ENCODE measurements at places on chromosomes 4 and X. TPM values are rescaled to one million over a fixed set of nuclear protein-coding genes. Genes with fewer than 3 reads are reported as not detected.

DNA sequence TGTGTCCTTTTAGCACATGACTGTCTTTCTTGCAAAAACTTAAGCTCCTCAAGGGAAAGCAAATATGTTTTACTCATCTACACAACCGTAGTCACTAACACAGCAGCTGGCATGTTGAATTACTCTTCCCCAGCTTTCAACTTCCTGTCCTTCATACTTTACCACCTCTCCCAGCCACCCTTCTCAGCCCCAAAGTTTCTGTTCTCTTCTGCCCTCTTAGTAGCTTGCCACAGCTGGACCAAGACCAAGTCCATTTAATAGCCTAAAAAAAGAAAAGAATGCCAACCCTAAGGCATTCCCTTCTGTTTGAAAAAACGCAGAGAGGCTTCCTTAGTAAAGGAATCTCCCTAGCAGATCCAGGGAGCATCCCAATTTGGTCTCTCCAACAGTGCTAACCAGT, 36.8 kb downstream of the SRPX2 start:
- no peak overlapping the region for H3K4me3 ChIP-seq
- no peaks in the 10 kb centered on the region for H3K4me1 ChIP-seq
- H3K36me3 ChIP-seq, result no peaks in the 10 kb centered on the region
- H3K27ac ChIP-seq, result no peak overlapping the region

DNA sequence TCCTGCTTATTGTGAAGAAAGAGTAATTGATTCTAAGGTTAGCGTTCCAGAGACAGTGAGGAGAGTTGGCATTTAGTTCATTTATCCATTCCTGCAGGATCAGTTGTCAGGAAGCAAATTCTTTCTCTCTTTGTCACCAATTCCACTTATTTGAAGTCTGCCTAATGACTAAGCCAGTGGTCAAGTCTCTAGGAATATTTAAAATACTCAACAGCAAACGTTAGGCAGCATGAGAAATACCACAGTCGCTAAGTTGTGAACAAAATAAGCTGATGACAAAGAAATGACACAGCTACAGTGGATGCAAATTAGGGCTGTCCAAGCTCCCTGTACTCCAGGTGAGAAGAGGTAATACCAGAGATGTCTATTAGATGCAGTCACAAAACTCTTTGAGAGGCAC, 6.6 kb upstream of the MAGEB17 start:
- no peak for DNase-seq
- H3K4me1 ChIP-seq, result no peaks in the 10 kb centered on the region
- peaks cover 2% of the 10 kb centered on the region for H3K27me3 ChIP-seq
- no peaks in the 10 kb centered on the region for H3K36me3 ChIP-seq
- H3K4me3 ChIP-seq, result no peak overlapping the region
- no peak overlapping the region for H3K27ac ChIP-seq

DNA sequence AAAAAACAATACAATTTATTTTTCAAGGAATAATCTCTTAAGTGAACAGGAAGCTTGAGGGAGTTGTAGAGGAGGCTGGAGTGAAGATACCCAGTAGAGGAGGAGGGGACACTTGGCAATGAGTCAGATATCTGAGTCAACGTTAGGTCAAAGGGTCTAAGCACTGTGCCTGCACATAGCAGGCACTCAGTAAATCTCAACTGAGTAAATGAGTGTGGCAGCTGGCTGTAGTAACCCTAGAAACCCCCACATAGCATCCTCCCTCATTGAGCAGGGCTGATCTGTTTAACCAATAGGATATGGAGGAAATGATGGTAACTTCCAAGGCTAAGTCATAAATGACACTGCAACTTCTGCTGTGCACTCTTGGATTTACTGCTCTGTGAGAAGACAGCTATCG, 186.0 kb upstream of the FAM241A start:
- H3K27ac ChIP-seq, result no peak overlapping the region
- DNase-seq, result no peak

DNA sequence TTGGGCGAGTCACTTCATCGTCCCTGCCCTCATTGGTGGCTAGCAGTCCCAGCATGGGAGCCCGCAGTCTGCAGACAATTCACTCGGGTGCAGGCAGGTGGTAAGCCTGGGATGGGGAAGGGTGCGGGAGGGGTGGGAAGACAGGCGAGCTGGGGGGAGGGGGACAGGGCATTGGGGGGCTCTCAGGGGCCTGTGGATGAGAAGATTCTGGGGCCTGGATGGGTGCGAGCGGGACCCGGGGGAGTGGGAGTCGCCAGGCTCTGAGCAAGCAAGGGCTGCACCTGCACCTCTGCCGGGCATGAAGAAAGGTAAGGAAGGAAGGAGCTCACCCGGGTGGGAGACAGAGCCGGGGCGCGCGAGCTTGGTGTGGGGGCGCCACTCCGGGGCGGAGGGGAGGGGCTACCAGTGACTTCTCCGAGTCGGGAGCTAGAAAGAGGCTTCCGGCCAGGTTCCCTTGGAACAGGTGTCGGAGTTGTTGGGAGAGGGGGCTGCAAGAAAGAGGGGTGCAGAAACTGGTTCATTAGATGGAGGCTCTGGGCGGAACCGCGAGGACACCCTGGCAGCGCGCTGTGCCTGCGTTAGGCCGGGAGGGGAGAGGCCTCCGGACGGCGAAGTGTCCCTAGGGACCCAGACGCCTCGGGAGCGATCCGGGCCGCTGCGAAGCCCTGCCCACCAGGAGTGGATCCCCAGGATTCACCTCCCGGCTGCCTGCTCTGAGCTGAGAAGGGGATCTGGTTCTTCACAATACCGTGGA, 103.4 kb upstream of the PDLIM3 start:
- no peak overlapping the region for H3K27ac ChIP-seq
- H3K4me3 ChIP-seq, result no peak overlapping the region
- H3K27me3 ChIP-seq, result peaks cover 38% of the 10 kb centered on the region
- H3K36me3 ChIP-seq, result no peaks in the 10 kb centered on the region
- no peak for DNase-seq
- no peaks in the 10 kb centered on the region for H3K4me1 ChIP-seq

DNA sequence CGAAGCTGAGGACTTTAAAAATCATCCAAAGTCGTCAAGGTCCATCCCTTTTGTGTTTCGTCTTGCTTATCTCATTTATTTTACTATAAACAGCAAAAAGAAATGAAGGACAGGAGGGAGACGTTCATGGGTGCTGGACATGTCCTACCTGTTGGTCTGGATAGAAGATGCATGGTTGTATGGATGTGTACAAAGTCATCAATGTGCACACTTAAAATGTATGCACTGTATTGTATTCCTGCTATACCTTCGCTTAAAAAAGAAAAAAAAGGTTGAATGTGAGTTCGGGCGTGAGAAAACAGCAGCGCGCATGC, 313 bp upstream of the BLOC1S4 start:
- peaks cover 16% of the 10 kb centered on the region for H3K36me3 ChIP-seq
- peak overlapping the region; percentile 93 for H3K4me3 ChIP-seq

DNA sequence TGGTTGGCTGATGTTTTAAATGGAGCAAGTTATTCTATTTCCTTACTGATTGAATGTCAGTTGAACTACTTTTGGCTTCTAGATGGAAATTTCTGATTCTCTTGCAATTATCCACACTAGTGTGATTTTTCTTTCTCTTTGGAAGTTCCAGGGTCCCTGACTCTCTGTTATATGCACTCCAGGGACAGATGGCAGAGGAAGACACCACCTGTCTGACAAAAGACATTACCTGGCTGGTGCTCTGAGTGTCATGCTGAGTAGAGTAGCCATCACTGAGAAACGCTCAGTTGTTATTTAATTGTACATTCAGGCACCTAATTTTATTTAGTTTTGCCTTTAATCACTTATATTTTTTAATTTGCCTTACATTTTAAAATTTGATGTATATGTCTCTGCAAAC, 105.4 kb upstream of the TLL1 start:
- DNase-seq, result no peak
- no peak overlapping the region for H3K4me3 ChIP-seq
- H3K27me3 ChIP-seq, result no peaks in the 10 kb centered on the region
- H3K4me1 ChIP-seq, result no peaks in the 10 kb centered on the region
- H3K36me3 ChIP-seq, result no peaks in the 10 kb centered on the region

DNA sequence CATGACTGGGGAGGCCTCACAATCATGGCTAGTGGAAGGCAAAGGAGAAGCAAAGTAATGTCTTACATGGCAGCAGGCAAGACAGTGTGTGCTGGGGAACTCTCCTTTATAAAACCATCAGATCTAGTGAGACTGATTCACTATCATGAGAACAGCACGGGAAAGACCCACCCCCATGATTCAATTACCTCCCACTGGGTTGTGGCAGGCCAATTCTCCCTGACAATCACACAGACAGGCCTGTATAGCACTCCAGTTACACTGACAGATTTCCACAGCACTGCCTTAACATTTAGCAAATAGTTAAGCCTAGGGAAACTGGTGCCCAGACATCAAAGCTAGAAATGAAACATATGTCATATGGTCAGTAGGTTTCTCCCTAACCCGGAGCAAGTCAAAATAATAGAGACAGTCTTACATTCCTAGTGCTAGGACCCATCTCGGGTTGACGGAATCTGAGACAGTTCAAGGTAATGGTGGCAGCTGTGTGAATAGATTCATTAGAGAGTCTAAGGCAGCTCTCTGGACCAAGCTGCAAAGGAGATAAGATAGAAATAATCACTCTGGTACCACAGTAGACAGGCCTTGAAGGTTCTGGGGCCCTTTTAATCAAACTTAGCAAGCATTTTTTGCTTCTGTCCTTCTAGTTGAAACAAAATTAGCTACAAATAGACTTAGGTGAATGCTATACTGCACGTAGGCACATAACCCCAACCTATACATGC, 9.4 kb upstream of the HERC5 start:
- no peak for DNase-seq
- no peak overlapping the region for H3K27ac ChIP-seq
- H3K36me3 ChIP-seq, result peaks cover 43% of the 10 kb centered on the region
- peaks cover 18% of the 10 kb centered on the region for H3K4me1 ChIP-seq
- no peak overlapping the region for H3K4me3 ChIP-seq

DNA sequence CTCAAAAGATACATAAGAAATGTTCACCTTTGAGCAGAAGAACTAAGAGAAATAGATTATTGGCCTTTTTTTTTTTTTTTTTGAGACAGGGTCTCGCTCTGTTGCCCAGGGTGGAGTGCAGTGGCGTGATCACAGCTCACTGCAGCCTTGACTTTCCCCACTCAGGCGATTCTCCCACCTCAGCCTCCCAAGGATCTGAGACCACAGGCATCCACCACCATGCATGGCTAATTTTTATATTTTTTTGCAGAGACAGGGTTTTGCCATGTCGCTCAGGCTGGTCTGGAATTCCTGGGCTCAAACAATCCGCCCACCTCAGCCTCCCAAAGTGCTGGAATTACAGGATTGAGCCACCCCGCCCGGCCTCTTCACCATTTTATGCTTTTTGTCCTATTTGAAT, 2.9 kb upstream of the TLR6 start:
- no peaks in the 10 kb centered on the region for H3K27me3 ChIP-seq
- H3K27ac ChIP-seq, result no peak overlapping the region
- no peak for DNase-seq
- H3K4me3 ChIP-seq, result no peak overlapping the region
- peaks cover 54% of the 10 kb centered on the region for H3K4me1 ChIP-seq

GRCh38 chr4:80788798-80789197, 241.7 kb upstream of the BMP3 start:
- no peak overlapping the region for H3K27ac ChIP-seq
- no peaks in the 10 kb centered on the region for H3K27me3 ChIP-seq
- H3K4me3 ChIP-seq, result no peak overlapping the region
- no peak for DNase-seq
- no peaks in the 10 kb centered on the region for H3K36me3 ChIP-seq

DNA sequence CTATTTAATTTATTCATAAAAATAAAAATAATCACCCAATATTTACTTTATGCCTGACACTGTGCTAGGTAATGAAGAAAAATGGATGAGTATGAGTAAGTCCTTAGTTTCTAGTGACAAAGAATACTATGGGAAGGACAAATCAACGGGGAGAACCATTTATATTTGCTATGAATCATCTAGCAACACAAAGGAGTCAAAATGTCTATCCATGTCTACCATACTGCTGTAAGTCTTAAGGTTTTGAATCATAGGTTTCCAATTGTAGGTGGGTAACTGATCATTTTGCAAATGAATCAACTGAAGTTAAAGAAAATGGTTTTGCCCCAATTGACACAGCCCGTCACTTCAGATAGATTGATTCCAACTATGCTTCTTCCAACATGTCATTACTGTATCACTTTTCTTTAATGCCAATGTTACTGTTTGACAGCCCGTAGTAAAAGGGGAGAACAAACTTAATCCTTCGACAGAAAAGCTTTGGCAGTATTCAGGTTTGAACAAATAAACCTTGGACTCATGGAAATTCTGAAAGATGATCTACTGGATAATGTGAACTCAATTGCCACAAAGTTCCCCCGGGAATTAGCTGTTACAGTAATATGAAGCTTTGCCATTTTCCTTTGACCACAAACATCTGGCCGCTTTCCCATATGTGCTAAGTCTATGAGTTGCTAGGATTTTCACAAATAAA, 3.2 kb downstream of the TDO2 start:
- H3K27me3 ChIP-seq, result peaks cover 1% of the 10 kb centered on the region
- H3K4me3 ChIP-seq, result no peak overlapping the region
- H3K27ac ChIP-seq, result no peak overlapping the region
- DNase-seq, result no peak
- no peaks in the 10 kb centered on the region for H3K36me3 ChIP-seq

DNA sequence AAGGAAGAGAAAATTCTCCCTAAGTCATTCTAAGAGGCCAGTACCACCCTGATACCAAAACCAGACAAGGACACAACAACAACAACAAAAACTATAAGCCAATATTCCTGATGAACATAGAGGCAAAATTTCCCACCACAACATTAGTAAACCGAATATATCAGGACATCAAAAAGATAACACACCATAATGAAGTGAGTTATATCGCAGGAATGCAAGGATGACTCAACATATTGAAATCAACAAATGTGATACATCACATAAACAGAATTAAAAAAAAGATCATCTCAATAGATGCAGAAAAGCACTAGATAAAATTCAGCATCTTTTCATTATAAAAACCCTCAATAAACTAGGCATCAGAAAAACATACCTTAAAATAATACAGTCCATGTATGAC, 1844.4 kb upstream of the PCDH10 start:
- H3K4me1 ChIP-seq, result no peaks in the 10 kb centered on the region
- no peaks in the 10 kb centered on the region for H3K36me3 ChIP-seq
- no peak overlapping the region for H3K27ac ChIP-seq
- DNase-seq, result no peak
- H3K27me3 ChIP-seq, result no peaks in the 10 kb centered on the region

GRCh38 chrX:33725535-33726210, 406.4 kb downstream of the FAM47A start:
- no peaks in the 10 kb centered on the region for H3K36me3 ChIP-seq
- no peak for DNase-seq
- no peak overlapping the region for H3K4me3 ChIP-seq
- no peaks in the 10 kb centered on the region for H3K27me3 ChIP-seq
- H3K27ac ChIP-seq, result no peak overlapping the region
- H3K4me1 ChIP-seq, result no peaks in the 10 kb centered on the region

- DNase-seq, result no peak
- no peak overlapping the region for H3K4me3 ChIP-seq
- peaks cover 4% of the 10 kb centered on the region for H3K4me1 ChIP-seq
- H3K27me3 ChIP-seq, result no peaks in the 10 kb centered on the region
- H3K27ac ChIP-seq, result no peak overlapping the region
- H3K36me3 ChIP-seq, result no peaks in the 10 kb centered on the region
Observed at GRCh38 chr4:113811359-113811758, 49.8 kb upstream of the CAMK2D start.

Gene CENPVL2
- total RNA-seq, result not detected

Gene PPP1R3F
- 6.5 TPM for total RNA-seq

Gene CCKAR
- not detected for total RNA-seq

Data from activated T-helper 1 cell treated with anti-CD3 and anti-CD28 coated beads, Interleukin-12 subunit alpha, Interleukin-12 subunit beta, Interleukin-2, Interleukin-4 antibody, amounts not matched to agents 30 ng/mL and 10 ng/mL and 1 ng/mL, durations not matched to agents 14 hours and 24 hours and 36 hours (primary cell).